Foreskin keratinocyte (primary cell): ENCODE measurements at places on chromosomes 6 and 20.

GRCh38 chr6:160679402-160679769 is 15.3 kb upstream of the LPA start:
- no peak for DNase-seq

DNA sequence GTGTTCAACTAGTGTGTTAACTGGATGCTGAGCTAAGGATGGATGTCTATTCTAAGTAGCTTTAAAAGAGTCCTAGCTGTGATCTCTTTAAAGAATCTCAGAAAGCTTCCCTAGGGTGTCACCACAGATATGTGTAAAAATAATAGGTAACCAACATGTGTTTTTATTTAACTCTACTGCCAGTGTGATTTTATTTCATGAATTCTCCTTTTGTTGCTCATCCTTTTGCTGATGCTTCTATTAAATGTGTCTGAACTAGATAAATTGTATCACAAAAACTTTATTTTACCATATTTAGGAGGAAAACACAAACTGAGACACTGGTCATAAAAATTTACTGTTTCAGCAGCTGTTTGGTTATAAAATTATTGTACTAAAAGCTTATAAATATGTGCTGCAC is 809.4 kb upstream of the CITED2 start:
- DNase-seq, result no peak

GRCh38 chr6:108850669-108851465 is 2.6 kb downstream of the ARMC2 start:
- DNase-seq, result no peak

GRCh38 chr6:35920793-35921732 is at the start of gene SRPK1:
TSS of gene SRPK1 (minus strand) at chr6:35921098. CDS start at chr6:35921056, 42 bp downstream.
- DNase-seq, result no peak

- no peak for DNase-seq
Measured at GRCh38 chr6:158366363-158366762, 54.1 kb downstream of the TULP4 start.

DNA sequence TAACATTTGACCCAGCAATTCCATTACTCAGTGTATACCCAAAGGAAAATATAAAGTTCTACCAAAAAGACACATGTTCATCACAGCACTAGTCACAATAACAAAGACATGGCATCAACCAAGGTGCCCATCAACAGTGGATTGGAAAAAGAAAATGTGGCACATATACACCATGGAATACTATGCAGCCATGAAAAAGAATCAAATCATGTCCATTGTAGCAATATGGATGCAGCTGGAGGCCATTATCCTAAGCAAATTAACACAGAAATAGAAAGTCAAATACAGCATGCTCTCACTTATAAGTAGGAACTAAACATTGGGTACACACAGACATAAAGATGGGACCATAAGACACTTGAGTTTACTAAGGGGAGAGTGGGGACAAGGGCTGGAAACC is 441.9 kb upstream of the ID4 start:
- DNase-seq, result no peak

DNA sequence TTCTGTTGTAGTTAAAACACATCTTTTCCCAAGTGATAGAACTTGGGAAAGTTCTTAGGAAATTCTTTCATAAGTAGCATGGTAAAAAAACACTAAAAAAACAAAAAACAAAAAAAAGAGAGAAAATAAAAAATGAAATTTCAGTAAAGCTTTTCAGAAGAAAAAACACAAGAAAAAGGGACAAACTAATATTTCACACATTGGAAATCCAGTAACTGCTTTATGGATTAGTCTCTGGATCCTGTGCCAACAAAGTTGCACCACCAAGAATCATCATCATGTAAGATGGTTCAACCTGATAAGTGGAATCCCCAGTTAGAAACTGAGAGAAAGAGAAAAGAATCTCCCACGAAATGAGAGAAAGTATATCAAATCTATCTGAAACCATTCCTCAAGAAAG is 144.2 kb downstream of the GMDS start:
- DNase-seq, result no peak

GRCh38 chr20:59515013-59515905 is 89.1 kb upstream of the PHACTR3 start:
- DNase-seq, result peak; percentile 15

DNA sequence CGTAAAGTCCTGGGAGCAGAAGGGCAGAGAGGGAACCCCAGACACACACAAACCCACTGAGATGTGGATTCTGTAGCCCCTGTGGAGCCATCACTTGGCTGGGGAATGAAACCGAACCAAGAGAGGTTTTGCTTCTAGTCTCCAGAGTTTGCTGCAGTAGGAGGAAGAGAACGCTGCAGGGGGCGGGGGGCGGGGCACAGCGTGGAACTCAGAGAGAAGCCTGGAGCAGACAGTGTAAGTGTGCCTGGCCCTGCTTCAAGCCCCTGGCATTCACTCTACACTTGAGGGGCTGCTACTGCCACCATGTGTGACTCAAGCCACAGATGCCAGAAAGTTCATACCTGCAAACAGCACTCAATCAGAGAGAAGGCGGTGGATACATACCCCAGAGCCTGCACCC is 18.9 kb downstream of the GABRR1 start:
- DNase-seq, result no peak

DNA sequence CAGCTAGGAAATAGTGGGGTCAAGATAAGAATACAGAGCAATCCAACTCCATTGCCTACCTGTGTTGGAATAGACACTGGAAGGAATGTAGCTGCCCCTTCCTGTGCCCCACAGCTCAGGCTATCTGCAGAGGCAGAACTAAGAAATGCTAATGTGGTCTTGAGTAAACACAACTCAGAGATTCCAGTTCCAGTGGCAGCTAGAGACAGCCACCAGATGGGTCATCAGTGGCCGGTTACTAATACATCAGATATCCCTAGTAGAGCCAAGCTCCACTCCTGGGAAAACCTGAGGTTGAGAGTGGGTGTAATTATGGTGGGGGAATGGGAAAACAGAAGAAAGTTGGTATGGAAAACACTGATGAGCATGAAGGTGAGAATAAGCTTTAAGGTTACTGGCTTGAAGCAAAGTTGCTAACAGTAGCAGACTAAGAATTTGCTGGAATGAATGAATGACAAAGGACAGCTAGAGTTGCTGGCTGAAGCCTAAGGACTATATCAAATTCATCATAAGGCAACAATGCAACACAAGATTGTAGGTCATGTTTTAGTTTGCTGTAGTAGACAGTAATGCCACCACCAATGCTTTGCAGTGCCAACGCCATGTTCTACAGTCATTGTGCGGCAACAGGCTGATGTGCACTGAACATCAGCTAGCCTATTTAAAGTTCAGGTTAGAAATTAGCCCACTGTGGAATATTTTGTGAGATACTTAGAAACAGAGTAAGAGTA is 28.3 kb upstream of the FAM83C start:
- peak; percentile 56 for DNase-seq

DNA sequence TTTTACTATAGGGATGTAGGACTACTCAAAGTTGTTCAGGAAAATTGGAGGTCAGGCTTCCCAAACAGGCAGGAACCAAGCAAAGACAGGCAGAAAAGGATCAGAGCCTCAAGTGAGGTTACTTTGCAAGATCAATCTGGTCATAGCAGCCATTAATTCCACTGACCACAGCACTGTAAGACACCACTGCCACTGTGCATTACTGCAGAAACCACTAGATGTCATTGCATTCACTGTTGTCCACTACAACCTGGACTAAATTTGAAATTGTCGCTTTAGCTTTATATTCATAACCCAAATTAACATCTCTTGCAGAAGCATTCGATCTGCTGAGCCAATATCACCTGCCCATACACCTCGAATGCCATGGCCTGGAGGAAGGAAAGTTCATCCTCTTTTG is 126.9 kb upstream of the UFL1 start:
- DNase-seq, result no peak

- DNase-seq, result no peak
Measured at GRCh38 chr6:25869840-25870239, 4.2 kb downstream of the SLC17A3 start.

GRCh38 chr20:56091628-56092234 is 86.4 kb upstream of the CBLN4 start:
- peak; percentile 17 for DNase-seq

DNA sequence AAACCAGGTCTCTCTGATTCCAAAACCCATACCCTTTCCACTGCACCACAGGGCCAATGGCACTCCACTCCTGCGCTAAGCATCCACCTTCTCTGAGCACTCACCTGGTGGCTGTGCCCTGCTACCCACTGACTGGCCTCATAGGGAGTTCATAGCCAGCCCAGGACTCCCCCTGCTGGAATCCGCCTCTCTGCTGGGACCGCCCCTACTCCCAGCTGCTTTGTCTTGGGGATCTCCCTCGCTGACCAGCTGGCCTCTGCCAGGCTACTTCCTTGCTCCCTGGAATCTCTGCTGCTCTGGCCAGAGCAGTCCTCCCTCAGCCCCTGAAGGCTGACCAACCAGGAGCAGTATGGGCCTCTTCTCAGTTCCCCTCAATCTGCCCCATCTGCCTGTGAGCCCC is 129.7 kb downstream of the FAXC start:
- DNase-seq, result no peak

- DNase-seq, result no peak
Measured at GRCh38 chr6:144820270-144820669, 535.1 kb downstream of the UTRN start.

DNA sequence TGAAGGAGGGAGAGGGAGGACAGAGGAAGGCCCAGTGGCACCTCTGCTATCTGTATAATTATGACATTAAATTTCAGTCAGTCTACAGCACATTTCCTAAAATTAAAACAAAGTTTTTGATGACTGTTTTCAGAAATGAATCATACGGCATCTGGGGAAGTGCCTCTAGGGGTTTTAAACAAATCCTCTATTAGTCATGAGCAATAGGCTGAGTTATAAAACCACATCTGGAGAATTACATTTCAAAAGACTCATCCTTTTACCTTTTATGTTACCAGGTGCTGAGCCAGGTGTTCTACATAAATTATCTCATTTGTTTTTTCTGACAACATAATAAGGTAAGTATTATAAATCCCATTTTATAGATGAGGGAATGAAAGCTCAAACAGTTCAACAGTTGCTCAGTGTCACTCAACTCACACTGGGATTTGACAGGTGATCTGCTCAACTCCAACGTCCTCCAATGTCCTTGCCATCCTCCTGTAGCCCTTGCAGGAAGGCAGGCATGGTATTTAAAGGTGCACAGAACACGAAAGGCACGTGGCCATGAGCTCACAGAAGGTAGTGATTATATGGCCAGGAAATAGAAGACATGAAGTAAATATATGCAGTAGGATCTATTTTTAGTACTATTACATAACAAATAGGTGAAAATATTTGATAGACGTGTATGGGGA is 184.2 kb upstream of the MAN1A1 start:
- peak; percentile 96 for DNase-seq

DNA sequence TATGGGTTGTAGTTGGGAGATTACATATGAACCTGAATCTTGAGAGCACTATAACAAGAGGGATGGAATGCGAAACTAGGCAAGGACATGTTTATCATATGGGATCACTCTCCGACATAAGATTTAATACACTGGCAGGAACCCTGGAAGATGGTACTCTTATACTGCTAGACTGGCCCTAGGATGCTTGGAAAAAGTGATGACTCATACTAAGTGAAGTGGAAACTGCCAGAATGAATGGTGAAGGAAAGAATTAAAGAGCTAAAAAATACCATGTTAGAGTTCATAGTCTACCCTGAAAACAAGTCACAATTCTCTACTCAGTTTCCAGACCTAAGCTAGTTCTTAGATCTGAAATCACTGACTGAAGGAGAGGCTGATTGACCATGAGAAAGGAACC is 45.5 kb upstream of the THEMIS start:
- DNase-seq, result no peak

DNA sequence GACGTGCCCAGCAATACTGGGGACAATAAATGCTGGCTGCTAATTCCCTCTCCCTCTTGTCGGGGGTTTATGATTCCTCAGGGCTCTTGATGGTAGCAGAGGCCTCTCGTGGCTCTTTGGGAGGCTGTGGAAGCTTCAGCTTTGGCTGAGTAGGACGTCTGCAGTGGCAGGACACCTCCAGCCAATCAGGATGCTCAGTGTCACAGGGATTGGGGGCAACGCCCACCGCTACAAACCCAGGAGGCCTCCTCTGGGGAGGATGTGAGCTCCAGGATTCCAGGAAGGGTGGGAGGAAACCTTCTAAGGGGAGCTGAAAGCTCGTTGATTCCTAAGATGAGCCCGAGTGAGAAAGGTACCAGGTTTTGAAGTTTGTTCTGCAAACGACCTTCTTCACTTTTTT is 19.4 kb downstream of the RSPO4 start:
- DNase-seq, result no peak

- peak; percentile 78 for DNase-seq
Measured at GRCh38 chr6:13234130-13234529, 94.2 kb downstream of the TBC1D7 start.

DNA sequence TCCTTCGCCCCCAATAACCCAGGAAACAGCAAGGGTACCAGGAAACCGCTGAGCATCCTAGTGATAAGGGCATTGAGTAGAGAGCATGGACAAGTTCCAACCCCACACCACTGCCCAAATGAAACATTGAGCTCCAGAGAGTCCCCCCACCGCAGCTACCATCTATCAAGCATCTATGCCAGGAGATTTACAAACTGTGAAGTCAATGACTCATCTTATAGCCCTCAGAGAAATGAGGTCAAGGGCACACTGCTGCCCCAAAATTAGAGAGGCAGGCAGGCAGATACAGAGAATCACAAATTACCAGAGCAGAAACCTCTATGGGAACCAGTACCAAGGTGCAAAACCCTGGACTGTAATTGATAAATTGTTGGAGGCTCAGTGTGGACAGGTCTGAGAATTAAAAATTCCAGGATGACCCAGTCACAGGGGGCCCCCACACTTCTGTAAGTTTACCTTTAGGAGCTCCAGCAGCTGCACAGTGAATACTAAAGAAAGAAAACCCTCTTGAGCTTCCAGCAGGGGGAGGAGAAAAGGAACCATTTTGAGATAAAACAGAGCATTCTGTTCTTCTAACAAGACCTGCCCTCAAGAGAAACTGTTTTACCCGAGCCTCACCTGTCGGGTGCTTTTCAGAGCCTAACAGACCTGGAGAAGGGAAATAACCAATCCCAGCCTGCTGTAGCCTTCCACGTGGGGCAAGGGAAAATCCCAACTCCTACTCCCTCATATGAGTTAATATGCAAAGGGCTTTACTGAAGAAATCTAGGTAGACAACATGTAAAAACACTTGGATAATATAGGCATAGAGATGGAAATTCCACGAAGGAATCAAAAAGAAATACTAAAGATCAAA is 118.0 kb upstream of the ARID1B start:
- DNase-seq, result no peak

DNA sequence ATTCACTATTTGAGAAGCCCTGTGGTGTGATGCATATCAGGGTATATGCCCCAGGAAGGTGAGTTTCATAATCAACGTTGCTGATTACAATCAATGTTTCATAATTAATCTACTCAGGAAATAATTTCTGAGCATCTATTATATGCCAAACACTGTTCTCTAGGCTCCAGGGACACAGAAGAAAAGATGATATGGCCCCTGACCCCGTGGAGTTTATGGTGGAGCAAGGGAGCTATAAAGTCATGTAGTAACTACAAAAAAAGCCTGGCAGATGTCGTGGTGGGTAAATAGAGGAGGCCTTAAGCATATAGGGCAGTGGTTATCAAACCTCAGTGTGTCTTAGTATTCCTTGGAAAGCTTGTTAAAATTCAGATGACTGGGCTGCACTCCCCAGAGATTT is 40.1 kb upstream of the BCAS1 start:
- no peak for DNase-seq
